ENCODE measurements at places on chromosomes 13 and 19.
A peak's percentile ranks its signal among the peaks of the same experiment; 100 is the strongest.

DNA sequence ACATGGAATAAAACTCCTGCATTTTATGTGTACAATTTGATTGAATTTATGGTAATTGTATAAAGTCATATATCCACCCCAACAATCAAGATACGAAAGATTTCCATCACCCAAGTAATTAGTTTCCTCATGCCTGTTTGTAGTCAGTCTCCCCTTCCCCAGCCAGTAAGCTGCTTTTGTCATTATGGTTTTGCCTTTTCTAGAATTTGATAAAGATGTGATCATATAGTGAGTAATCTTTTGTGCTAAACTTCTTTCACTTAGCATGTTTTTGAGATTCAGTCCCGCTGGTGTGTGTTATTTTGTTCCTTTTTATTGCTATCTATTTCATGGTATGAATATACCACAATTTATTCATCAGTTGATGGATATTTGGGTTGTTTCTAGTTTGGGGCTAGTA is 16.0 kb downstream of the ITM2B start:
- DNase-seq = no peak

GRCh38 chr13:21043898-21044297 is 17.5 kb downstream of the LATS2 start:
- no peak for DNase-seq

- no peak for DNase-seq
Measured at GRCh38 chr19:53880711-53881481, 1.1 kb upstream of the PRKCG start.

GRCh38 chr13:40456397-40456953 is 210.0 kb downstream of the FOXO1 start:
- no peak for DNase-seq

- peak; percentile 57 for DNase-seq
Measured at GRCh38 chr19:42081584-42082203, 5.7 kb downstream of the ZNF574 start.

DNA sequence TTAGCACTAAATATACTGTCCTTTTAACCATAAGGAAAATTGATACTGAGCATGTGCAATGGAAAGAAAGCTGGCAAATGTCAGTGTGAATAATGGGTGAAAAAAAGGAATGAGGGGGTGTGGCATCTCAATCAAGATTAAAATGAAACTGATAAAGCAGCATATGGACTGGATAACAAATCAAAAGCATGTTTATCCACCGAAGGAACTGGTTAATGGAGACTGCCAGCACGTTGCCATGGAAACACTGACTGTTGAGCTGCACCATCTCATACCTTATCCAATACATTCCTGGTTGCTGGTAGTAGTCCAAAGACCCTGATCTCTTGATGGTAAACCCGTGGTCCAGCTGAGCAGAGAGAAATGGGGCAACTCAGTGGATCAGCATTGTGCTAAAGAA is 311.4 kb upstream of the MAB21L1 start:
- no peak for DNase-seq

GRCh38 chr19:5480427-5480836 is 25.2 kb downstream of the ZNRF4 start:
- DNase-seq = no peak

GRCh38 chr13:46490129-46490528 is 62.8 kb upstream of the LRCH1 start:
- DNase-seq = no peak

GRCh38 chr19:1241417-1242095 is at the start of gene ATP5F1D:
TSS of gene ATP5F1D (plus strand) at chr19:1241751. CDS start at chr19:1241851, 100 bp downstream.
- DNase-seq = peak; percentile 95

DNA sequence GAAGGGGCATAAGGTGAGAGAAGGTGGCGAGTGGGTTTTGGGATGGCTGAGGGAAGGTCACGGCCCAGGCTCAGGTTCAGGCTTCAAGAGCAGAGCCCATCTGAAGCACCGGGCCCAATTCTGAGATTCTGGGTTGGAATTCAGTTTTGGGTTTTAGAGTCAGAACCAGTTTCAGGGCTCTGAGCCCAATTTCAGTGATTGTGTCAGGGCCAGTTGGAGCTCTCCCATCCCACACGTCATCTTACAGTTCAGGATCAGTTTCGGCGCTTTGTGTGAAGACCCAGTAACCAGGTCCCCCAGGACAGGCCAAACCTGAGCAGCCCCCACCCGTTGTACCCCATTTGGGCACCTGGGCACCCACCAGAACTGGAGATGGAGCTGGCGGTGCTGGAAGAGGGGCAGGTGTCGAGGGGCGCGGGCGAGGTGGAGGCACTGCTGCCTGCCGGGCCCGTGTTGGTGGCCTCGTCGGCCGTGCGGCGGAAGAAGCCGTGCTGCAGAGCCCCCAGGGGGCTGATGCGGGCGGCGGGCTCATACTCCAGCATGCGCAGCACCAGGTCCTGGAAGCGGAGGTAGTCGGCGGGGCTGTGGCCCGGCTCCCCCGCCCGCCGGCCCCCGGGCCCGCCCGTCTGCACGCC is 7.5 kb downstream of the DYRK1B start:
- DNase-seq = no peak

DNA sequence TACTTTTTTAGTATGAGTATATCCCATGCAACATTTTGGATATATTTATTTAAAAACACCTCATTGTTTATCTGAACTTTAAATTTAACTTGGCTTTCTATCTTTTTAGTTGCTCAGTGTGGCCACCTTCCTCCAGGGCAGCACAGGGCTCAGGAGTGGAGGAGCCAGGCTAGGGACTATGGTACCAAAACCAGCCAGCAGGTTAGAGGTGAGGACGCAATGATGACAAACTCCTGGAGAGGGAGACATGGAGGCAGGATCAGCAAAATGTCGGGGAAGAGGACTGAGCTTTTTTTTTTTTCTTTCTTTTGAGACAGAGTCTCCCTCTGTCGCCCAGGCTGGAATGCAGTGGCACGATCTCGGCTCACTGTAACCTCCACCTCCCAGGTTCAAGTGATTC is 29.6 kb upstream of the CALM3 start:
- DNase-seq = peak; percentile 25

- peak; percentile 86 for DNase-seq
Measured at GRCh38 chr13:47932950-47933923, 67.8 kb downstream of the SUCLA2 start.

DNA sequence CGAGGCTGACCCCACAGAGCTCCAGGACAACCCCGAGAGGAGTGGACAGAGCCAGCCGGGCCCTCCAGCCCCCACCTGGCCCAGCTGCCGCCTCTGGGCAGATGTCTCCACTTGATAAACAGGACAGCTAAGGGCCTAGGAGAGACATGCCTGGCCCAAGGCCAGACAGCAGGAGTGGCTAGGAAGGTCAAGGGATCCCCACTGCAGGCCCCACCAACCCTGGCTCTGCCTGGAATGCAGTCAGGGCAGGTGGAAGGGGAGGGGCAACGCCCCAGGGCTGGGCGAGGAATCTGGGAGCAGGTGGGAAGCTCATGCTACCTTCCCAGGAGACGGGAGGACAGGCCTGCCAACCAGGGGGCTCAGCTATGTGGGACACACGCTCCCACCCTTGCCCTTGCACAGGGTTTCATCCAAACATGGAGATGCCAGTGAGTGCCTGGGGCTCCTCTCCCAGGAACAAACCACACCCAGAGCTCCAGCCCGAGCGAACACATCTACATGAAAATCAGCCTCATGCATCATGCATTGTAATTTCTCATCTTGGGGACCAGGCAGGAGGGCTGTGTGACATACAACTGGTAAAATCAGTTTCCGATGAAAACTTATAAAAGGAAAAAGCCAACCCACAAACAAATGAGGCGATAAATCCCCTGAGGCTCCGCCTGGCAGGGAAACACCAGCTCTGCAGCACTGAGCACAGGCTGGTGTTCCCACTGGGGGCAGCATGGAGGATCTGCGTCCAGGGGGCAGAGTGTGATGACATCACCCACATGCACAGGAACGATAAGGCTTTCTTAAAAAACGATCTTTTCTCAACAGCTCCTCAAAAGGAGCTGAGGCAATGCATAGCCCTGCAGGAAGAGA is 25.0 kb downstream of the SH3GL1 start:
- DNase-seq = peak; percentile 83

DNA sequence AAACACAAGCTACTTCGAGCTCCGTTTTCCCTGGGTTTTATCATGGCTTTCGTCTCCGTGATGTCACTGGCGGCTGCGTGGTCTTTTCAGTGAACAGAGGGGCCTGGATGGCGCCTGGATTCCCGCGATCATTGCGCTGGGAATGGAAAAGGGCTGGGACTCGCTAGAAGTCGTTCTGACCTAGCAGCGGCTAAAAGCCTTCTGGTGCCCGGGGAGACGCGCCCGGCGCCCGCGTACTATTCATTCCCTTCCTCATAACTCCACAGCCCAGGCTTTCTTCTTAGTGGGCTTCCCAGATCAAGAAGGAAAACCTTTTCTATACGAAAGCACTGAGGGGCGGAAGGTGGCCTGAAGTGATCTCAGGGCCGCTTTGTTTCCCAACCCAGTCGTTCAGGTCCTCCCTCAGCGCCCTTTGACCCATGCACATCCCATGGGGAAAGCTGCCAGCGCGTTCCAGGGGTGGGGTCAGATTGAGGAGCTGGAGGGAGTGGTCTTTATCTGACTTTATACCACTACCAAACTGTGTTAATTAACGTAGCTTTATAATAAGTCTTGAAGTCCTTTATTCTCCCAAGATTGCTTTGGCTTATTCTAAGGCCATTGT is 96.6 kb downstream of the ELF1 start:
- no peak for DNase-seq

- DNase-seq = no peak
Measured at GRCh38 chr13:105343134-105343806, 1192.2 kb downstream of the EFNB2 start.

DNA sequence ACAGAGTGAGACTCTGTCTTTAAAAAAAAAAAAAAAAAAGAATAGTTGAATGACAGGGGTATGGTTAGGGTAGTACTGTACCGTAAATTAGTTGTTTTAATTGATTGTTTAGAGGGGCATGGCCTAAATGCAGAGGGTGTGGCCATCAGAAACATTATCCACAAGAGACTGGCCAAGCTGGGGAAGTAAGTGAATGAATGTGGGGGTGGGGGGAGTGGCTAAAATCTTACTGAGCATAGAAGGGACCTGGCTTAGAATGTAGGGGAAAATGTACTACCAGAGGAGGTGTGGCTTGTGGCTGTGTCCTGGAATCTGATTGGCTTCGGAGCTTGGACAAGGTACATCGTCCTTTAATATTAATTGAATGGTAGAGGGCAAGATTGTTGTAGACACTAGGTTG is 3.8 kb downstream of the BCL2L12 start:
- DNase-seq = no peak

GRCh38 chr13:65724226-65724625 is 1505.9 kb downstream of the PCDH9 start:
- DNase-seq = no peak

DNA sequence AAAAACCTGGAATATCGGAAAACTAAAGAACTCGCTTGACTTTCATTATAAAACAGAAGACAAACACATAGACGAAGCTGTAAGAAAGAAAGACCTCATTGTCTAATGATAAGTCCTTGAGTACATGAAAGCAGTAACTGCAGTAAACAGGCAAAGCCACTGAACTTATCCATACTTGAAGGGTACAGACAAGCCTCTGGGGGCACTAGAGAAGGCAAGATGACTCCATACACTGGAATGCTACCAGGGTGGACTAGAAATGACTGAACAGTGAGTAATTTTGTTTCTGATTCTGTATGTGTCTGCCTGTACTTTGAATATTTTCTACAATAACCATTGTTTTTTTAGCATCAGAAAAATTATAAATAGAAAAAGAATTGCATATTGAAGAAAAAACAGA is 507.9 kb downstream of the UQCRFS1 start:
- peak; percentile 55 for DNase-seq

DNA sequence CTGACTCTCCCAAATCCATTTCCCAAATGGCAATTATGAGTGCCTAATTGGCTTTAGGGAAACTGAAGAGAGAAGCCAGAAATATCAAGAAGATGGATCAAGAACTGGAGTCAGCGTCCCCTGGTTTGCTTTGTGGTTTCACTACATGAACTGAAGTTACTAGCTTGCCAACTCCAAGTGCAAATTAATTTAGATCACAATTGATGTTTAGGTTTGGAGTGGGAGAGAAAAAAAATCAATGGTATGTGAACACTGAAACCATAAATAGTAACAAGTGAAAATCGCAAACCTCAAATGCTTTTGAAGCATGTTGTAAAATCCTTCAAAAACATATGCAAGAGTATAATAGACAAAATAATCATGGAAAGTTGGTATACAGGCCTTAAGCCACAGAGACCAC is 1528.6 kb upstream of the SLC10A2 start:
- no peak for DNase-seq
